ENCODE measurements at places on chromosomes 16 and 17.

DNA sequence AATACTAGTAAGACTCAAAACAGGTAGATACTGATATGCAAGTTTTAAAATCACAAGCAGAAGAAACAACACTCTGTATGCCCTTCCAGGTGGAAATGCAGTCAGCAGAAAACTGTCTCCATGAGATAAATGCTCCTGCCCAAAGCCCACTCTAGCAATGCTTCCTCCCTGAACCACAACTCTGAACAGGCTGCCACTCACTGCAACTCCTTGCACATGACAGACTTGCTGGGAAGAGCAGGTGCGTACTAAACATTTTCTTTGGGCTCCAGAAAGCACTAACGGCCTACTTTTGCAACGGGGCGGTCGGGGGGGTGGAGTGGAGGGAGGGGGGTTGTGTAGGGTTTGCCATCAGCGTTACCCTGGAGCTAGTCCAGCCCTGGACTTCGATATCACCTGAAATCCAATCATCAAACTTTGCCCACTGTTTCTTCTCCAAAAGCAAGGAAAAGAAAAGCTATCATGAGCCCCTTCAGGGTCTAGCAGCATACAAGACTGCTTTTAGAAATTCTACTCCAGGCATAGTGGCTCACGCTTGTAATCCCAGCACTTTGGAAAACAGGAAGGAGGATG, 46.1 kb downstream of the ANKRD11 start:
- no peak for DNase-seq

DNA sequence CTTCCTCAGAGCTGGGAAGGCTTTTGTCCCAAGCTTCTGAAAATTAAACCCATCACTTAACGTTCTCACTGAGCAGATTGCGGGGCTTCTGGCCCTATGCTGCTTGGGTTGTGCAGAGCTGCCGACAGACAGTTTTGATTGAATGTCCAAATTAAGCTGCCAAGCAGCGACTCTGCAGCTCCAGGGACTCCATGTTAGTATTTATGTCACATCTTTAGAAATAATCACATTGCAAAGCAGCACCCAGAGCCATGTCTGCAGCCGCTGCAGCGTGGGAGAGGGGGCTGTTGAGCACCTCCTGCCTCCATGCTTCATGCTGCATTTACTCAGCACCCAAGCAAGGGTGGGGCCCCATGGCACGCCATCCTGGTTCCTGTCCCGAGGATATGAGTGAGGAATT, 178.2 kb upstream of the CACNG3 start:
- DNase-seq: no peak

DNA sequence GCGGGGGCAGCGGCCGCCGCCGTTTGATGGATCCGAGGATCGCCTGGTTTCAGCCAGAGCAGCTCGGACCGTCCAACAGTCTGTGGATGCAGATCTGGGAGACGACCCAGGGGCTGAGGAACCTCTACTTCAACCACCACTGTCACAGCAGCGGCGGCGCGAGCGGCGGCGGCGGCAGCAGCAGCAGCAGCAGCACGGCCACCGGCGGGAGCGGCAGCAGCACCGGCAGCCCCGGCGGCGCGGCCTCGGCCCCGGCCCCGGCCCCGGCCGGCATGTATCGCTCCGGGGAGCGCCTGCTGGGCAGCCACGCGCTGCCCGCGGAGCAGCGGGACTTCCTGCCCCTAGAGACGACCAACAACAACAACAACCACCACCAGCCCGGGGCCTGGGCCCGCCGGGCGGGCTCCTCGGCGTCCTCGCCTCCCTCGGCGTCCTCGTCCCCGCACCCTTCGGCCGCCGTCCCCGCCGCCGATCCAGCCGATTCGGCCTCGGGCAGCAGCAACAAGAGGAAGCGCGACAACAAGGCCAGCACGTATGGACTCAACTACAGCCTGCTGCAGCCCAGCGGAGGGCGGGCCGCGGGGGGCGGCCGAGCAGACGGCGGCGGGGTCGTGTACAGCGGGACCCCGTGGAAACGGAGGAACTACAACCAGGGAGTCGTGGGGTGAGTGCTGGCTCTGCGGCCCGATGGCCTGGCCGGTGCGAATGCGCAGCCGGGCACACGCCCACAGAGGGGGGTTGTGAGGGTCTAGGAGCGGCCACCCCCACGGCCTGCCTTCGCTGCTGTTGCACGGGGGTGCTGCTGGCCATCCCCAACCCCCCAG, 702 bp downstream of the TENT4B start:
- peak; percentile 60 for DNase-seq

DNA sequence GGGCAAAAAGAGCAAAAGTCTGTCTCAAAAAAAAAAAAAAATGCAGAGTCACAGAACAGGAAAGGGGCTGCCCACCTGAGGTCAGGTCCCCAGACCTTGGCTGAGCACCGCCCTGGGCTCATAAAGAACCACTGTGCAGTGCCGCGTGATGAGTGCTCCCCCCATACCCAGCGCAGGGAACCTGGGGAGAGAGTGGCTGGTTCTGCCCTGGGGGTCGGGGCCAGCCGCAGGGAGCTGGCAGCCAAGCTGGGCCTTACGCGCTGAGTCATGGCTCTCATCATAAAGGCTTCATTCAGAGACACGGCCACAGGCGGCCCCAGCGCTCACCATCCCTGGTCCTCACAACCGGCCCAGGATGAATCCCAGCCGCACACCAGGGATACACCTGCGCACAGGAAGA, 80.7 kb downstream of the RAB11FIP4 start:
- DNase-seq: no peak

DNA sequence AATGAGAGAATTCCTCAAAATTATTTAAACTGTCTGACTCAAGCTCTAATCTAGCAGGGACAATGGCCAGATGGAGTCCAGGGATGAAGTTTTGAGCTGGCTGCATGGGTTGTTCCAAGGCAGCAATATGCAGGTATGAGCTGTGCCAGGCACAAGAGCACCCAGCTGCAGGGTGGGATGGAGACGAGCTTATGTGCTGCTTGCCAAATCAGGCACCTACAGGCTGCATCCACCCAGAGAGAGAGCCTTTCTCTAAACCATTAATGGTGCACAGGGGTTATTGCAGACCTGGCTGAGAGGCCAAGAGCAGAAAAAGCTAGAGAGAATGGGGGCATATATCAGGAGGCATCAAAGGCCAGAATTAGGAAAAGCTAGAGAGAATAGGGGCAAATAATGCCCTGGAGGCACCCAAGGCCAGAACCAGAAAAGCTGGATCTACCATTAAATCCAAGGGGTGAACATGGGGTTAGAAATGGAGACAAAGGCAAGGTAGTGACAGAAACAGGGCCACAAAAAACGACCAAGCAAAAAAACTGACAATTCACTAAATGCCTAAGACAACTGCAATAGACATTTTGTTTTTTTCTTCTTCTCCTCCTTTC, 11.0 kb downstream of the KRT33A start:
- no peak for DNase-seq
